ENCODE measurements at places on chromosomes 4 and X. TPM values are rescaled to one million over a fixed set of nuclear protein-coding genes. Genes with fewer than 3 reads are reported as not detected.

- H3K4me1 ChIP-seq: no peaks in the 10 kb centered on the region
- no peak for DNase-seq
- no peak overlapping the region for H3K27ac ChIP-seq
- H3K4me3 ChIP-seq: no peak overlapping the region
Measured at GRCh38 chrX:140815868-140816267, 106.3 kb downstream of the LINC00632 start.

- no peaks in the 10 kb centered on the region for H3K4me1 ChIP-seq
- no peaks in the 10 kb centered on the region for H3K36me3 ChIP-seq
- no peak overlapping the region for H3K4me3 ChIP-seq
Measured at GRCh38 chrX:31112226-31112999, 40.6 kb upstream of the FTHL17 start.

- no peaks in the 10 kb centered on the region for H3K4me1 ChIP-seq
- no peak for DNase-seq
- H3K36me3 ChIP-seq: no peaks in the 10 kb centered on the region
- H3K27me3 ChIP-seq: peaks cover 4% of the 10 kb centered on the region
- no peak overlapping the region for H3K27ac ChIP-seq
Measured at GRCh38 chr4:25308306-25308705, 4.3 kb upstream of the ZCCHC4 start.

DNA sequence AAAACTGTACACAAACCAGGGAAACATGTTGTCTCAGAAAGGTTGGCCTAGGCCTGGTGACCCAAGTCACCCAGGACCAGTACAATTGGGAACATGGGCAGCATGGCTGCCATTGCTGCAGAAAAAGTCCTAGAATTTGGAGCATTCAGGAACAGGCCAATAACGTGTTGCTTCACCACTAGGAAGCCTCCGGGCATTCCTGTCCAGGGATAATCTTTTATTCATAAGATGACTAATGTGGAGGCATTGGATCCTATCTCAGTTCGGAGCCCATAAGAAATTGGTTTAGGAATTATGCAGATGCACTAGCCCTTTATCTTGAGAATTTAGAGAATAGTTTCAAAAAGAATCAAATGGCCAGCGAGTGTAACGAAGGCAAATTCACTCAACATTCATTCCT lies 242.8 kb upstream of the NDST4 start:
- no peaks in the 10 kb centered on the region for H3K27me3 ChIP-seq
- H3K27ac ChIP-seq: no peak overlapping the region
- H3K4me3 ChIP-seq: no peak overlapping the region

GRCh38 chr4:33650036-33650435 lies 2594.3 kb downstream of the ARAP2 start:
- no peaks in the 10 kb centered on the region for H3K4me1 ChIP-seq
- no peak for DNase-seq
- H3K36me3 ChIP-seq: no peaks in the 10 kb centered on the region
- H3K27me3 ChIP-seq: no peaks in the 10 kb centered on the region
- no peak overlapping the region for H3K4me3 ChIP-seq

DNA sequence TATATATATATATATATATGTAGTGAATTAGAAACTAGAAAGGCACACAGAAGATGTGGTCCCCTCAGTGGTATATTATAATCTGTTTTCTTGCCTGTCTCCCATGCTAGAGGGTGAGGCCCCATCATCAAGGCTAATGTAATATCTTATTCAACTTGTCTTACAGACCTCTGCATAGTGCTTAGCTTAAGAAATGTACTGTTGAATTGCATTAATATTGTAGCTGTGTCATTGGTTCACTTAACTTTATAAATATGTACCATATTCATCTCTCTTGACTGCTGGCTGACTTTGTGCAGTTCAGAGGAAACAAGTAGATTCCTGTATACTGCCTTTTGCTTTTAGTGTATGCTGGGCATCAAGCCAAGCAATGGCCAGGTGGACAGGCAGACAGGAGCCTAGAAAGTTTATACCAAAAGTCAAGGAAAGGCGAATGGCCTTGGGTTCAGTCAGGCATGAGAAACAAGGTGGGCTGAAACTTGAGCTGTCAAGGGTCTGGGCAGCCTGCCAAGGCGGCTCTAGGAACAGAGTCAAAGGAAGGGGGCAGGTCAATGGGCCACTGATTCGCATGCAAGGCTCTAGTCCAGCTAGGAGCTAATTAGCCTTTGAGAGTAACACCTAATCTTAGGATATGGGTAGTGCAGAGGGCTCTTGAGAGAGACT lies 78.8 kb upstream of the LEF1 start:
- H3K4me3 ChIP-seq: no peak overlapping the region
- peak; percentile 10 for DNase-seq
- no peaks in the 10 kb centered on the region for H3K36me3 ChIP-seq
- H3K4me1 ChIP-seq: no peaks in the 10 kb centered on the region
- no peak overlapping the region for H3K27ac ChIP-seq

DNA sequence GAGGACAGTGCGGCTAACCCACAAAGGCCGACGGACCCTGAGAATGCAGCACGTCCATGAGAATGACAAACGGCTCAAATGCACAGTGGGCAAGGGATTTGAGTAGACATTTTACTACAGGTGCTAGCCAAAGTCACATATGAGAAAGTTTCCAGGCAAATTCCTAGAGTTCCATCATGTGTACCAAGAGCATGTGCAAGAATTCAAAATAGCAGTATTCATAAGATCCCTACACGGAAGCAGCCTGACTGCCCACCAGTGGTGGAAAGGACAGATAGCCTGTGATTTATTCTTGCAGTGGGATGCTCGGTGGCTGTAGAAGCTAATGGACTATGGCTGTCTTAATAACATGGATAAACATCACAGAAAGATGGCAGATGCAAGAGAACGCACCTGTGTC lies 68.0 kb downstream of the RGS12 start:
- H3K36me3 ChIP-seq: no peaks in the 10 kb centered on the region
- no peak for DNase-seq
- peaks cover 2% of the 10 kb centered on the region for H3K4me1 ChIP-seq

GRCh38 chrX:115560978-115561604 lies at the start of gene PLS3:
TSS of gene PLS3 (plus strand) at chrX:115561174. CDS start at chrX:115610251, 49,077 bp downstream.
- H3K27me3 ChIP-seq: no peaks in the 10 kb centered on the region
- H3K27ac ChIP-seq: peak within 1 kb of the TSS; percentile 94
- H3K36me3 ChIP-seq: no peaks in the 10 kb centered on the region
- peak; percentile 84 for DNase-seq

DNA sequence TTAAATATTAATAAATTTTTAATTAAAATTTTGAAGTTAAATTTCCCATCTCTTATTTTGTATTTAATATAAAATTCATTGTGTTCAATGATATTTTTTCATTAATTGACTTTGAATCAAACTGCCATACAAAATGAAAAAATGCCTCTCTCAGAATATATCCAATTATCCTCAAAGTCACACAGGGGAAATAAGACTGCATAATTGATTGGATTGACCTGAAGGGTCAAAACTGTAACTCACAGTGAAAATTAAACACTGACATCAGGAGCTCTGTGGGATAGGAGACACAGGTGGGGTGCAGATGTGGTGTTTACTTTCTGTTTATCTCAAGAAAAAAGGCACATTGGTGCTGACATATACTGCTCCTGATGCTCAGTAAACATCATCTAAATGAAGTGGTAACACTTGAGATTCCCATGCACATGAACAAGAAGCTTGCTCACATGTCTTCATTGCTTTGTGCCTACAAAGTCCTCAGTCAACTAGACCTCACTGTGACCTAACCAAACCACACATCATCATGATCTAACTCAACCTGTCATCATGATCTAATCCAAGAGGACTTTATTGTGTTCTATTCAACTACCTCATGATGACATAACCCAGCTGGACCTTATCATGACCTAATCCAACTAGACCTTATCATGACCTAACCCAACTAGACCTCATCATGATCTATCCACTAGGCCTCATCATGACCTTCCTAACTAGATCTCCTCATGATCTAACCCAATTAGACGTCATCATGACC lies 83.7 kb downstream of the DHRSX start:
- H3K4me3 ChIP-seq: no peak overlapping the region
- DNase-seq: no peak
- H3K4me1 ChIP-seq: no peaks in the 10 kb centered on the region

The PCDH11X gene
- total RNA-seq: not detected

The NPNT gene
- not detected for total RNA-seq

The HMGB3 gene
- total RNA-seq: 124 TPM

The SUPT20HL2 gene
- not detected for total RNA-seq
